Activated CD4-positive, alpha-beta T cell treated with anti-CD3 and anti-CD28 coated beads for 36 hours (primary cell): ENCODE measurements at places on chromosomes 13 and 19.
A peak's percentile ranks its signal among the peaks of the same experiment; 100 is the strongest.

DNA sequence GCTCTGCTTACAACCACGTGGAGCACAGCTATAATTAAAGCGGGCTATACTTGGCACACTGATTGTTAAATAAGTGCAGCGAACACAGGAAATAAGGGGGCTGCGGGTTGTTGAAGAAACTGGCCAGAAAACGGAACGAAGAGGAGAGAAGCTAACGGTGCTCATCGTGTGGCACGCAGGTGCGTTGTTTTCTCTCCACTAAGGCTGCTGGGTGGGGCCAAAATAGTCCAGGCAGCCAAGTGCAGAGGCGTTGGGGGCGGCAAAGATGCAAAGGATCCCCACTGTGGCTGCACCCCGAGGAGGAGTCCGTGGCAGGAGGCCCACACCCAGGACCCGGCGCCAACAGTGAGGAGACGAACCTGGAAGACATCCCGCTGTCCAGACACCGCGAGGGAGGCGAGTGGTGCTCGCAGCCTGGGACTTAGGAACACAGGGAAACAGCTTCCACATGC, 8.1 kb upstream of the ARL11 start:
- peak; percentile 39 for DNase-seq

DNA sequence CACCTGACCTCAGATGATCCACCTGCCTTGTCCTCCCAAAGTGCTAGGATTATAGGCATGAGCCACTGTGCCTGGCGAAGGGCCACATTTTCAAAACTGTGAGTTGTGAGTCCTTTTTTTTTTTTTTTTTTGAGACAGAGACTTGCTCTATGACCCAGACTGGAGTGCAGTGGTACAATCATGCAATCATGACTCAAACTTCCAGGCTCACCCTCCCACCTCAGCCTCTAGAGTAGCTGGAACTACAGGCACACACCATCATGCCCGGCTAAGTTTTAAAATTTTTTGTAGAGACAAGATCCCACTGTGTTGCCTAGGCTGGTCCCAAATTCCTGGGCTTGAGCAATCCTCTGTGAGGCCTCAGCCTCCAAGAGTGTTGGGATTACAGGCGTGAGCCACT, 3.8 kb upstream of the MYPOP start:
- DNase-seq, result no peak

DNA sequence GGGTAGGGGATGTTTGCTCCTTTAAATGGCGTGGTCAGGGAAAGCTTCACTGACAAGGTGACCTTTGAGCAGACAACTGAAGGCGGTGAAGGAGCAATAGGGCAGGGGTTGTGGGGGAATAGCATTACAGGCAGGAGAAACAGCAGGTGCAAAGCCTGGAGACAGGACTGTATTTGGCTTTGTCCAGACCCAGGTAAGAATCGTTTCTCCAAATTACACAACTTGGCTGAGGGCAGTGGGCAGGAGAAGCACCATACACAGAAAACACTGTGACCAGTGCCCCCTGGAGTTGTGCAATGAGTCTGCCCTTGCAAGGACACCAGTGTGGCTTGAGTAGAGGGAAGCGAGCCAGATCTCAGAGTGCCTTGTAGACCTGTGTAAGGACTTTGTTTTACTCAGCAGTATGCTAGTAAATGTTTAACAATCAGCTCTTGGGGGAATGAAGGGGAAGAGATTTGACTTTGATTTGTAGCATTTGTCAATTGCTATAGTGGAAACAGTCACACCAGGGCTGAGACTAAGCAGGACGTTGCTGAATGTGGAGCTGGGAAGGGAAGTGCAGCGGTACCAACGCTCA, 360.0 kb downstream of the DCT start:
- no peak for DNase-seq

GRCh38 chr13:51822106-51822815, 18.3 kb upstream of the DHRS12 start:
- DNase-seq, result peak; percentile 61

DNA sequence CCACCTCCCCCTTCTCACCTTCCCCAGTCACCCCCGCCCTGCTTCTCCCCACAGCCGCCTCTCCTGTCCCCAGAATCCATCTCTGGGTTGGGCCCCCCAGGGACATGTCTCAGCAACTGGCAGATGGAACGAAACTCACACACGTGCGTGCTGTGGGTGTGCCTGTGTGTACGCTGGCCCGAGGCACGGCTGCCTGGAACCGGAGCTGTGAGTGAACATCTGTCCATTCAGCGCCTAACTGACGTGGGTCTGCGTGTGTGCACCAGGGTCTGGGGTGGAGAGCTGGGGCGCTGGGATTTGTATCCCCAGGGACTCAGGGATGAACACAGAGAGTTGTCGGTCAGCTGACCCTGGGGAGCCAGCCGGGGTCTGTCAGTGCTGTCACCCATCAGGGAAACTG, 752 bp upstream of the HAS1 start:
- no peak for DNase-seq

DNA sequence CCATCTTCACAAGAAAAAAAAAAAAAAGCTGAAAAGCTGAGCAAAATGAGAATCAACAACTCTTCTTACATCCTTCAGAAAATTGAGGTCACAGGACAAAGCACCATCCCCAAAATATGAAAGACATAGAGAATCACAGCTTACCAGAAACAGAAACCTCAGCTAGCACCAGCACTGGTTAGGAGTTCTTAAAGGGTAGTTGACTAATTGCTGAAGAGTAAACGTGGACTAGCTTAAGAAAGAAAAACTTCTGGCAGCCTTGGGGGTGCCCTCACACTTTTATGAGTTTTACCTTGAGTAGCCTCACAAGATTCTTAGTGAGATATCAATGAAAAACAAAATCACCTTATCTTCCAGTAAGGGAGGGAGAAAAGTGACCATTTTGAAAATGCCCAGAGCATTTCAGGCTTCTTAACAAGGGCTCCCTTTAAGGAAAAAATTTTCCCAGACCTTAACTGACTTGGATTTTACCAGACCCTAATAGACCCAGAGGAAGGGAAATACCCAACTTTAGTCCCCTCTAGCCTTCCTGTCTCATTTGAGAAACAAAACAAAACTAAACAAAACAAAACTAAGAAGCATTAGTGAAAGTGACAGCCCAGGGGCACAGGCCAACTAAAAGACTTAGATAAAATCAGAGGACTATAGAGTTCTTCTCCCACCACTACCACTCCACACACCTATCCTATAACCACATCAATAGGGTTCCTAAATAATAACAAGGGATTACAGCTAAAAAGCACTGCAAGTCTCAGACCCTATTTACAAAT, 888.6 kb downstream of the DIAPH3 start:
- DNase-seq, result no peak

GRCh38 chr13:99153219-99153618, 47.4 kb upstream of the UBAC2 start:
- DNase-seq, result no peak

DNA sequence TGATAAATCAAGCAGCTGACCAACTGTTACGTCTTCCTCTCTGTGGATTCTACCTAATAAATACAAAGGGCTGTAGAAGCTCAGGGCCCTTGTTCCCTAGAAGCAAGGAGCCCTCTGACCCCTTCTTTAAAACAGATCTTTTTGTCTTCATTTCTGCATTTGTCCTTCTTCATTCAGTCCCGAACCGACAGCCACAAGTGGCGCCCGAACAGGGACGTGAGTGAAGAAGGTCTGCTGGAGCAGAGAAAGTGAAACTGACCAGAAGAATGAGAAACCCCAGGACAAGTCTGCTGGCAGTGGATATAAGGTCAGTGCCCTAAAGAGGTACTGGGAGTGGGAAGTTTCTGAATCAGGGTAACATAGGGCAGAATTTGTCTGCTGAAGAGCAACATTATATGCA, 13.1 kb downstream of the ZNF773 start:
- peak; percentile 8 for DNase-seq

DNA sequence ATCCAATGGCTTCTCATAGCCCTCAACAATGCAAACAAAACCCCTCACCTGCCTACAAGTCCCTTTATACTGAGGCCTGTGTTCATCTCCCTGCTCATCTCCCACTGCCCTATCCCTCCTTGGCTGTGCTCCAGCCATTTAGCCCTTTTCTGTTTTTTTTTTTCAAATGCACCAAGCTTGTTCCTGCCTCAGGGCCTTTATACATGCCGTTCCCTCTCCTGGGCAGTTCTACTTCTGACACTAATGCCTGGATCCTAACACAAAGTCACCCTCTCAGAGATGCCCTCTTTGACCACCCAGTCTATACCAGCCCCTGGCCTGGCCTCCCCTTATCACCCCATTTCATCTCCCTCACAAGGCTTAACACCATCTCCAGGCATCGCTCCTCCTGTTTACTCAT, 26.9 kb downstream of the ZNF574 start:
- DNase-seq, result no peak

GRCh38 chr13:20482275-20482761, 43.3 kb downstream of the CRYL1 start:
- DNase-seq, result no peak

DNA sequence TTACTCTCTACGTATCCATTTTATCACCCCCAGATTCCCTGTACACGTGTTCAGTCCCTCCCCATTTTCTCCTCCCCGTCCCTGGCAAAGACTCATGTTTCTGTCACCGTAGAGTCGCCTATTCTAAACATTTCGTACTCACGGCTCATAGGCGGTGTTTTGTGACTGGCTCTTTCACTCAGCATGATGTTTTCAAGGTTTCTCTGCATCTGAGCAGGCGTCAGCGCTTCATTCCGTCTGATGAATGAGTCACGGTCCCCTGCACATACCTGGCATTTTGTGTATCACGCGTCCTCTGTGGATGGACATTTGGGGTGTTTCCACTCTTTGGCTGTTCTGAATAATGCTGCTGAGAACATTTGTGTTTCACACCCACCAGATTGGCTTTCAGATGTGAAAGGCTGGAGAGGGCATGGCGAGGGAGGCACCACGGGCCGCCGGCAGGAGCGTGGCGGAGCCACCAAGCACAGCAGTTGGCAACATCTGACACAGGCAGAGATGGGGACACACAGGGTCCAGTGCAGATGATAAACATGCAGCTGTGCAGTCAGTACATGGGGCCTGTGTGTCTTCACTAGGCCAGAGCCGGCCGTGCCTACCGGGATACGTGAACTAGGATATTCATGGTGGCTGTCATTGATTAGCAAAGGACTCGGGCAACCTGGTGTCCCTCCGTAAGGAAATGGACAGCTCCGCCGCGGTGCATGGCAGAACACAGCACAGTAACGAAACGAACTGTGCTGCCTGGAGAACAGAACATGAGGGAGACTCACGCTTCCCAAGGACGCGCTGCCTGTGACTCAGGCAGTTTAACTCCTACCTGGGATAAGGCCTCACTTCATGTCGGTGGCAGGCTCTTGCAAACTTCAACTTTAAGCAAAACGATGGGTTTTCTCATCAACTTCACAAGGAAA, 117.2 kb downstream of the ATP11A start:
- DNase-seq, result no peak

DNA sequence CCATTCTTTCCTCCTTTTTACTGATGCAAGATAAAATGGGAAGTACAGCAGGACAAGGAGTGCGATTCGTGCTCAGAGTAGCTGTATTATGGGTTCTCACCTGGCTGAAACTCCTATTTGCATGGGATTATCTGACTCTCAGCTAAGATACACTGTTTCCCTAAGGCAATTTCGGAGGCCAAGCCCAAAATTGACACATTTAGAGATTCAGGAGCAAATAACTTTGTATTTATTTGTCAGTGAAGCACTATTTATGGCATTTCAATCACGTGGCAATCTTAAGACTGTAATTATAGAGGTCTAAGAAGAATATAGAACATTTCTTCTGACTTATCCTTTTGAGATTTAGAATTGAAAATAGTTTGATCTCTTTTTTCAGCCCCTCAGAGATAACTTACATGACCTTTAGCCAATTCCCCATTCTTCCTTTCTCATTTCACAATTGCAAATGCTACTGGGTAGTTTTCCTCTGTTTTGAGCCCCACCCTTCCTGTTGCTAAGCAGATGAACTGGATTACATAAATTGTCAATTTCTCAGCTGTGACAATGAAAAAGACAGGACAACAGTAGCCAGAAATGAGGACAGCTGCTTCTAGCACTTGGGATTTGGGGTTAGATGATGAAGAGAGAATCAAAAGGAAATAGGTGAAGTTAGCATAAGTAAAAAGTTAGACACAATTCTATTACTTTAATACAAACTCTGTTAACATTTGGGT, 122.7 kb upstream of the FRY start:
- DNase-seq, result no peak

DNA sequence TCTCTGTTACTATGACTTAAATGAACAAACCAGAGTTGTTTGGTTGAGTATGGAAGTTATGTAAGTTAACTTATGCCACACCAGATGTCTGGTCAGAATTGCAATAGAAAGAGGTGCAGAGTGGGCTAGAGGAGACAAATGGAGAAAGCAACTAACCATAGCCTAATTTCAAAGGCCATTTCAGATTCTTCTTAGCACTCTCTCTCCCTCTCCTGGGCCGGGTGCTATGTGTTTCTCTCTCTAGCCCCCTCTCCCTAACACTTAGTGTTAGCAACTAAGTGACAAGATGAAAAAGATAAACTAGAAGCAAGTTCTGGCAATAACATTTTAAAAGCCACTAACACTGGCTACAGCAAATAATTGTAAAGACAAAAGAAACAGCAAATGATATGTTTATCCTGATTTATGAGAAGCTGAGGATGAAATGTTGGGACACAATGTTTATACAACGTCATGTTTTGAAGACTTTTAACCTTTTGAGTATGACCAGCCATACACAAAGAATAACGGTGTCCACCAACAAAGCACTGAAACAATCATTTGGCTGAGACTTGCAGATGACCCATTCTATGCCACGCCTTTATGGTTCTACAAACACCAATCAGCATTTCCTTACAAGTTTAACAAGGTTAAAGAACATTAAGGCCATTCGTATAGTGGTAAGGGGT, 18.6 kb downstream of the SERPINE3 start:
- no peak for DNase-seq

- DNase-seq, result no peak
Observed at GRCh38 chr13:112391746-112392145, 15.6 kb downstream of the SPACA7 start.

GRCh38 chr19:28208745-28209144, 1004.2 kb downstream of the UQCRFS1 start:
- DNase-seq, result no peak

DNA sequence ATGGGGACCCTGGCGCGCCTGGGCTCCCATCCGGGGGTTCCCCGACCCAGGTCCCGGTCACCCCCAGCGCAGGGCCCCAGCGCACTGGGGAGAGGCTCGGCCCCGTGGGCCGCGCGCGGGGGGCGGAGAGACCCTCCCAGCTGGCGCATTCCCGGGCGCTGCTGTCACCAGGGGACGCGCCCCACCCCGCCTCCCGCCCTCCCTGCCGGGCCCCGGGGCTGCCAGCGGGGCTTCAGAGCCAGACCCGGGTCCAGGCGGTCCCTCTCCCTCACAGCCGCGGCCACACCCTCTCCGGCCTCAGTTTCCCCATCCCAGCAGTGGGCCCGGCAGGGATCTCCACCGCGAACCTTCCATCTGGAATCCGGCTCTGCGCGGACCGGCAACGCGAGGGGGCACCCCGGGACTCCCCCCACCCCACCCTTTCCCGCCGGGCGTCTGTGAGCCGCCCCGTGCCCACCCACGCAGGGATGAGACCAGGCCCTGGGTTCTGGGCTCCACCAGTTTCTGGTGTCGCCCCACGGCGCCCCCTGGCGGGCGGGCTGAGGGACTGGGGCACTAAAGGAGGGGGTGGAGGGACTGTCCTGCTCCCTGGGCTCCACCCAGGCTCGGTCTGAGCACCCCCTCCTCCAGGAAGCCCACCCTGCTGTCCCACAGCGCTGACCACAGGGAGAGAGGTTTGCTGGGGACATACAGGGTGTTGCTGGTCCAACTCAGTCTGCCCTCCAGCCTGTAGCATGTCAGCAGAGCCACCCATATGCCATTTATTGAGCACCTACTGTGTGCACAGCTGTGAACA, 878 bp upstream of the ADAMTSL5 start:
- DNase-seq, result peak; percentile 88
